NCI-H187 (cell line): ENCODE measurements at places on chromosomes 12 and 14.

DNA sequence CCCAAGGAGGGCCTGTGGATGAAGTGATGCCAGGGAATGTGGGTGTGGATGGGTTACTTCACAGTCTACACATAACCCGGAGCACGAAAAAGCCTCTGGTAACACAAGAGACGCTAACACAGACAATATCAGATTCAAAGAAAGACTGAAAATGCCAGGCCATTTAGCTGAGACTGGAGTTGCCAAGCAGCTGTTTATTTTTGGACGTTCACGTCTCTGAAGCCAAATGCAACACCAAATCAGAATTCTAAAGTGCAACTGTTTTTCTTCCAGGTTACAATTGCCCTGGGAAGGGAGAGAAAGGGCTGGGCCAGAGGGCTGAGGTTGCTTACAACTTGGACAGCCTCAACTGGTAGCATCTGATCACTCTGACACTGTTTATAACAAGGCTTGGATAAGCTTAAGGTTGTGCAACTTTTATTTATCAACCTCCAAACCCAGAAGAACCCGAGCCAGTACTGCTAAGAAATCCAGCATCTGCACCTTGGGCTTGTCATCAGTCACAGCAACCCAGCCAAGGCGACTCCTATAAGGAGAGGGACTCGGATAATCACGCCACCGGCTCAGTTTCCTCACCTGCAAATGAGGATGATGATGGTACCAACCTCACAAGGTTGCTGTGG is 24.8 kb downstream of the NUAK1 start:
- no peak for DNase-seq

- DNase-seq, result no peak
Measured at GRCh38 chr14:88468406-88468805, 82.9 kb downstream of the SPATA7 start.

DNA sequence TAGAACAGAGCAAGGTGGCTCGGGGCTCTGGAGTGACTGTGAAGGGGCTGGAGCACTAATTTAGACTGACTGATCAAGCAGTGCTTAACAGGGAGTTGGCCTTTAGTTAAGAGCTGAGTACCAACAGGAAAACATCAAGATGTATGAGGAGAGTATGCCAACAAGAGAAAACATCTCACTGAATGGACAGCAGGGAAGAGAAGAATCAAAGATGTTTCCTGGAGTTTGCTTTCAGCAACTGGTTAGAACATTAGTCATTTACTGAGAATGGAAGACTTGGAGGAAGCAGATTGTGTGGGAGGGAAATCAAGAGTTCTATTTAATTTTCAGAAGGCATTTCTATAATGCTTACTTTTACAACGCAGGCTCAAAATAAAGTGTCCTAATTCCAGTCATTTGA is 259.3 kb downstream of the ADAMTS20 start:
- no peak for DNase-seq

GRCh38 chr14:74980731-74981461 is 21.8 kb upstream of the EIF2B2 start:
- DNase-seq, result no peak

GRCh38 chr14:102096569-102097188 is 9.8 kb upstream of the HSP90AA1 start:
- peak; percentile 80 for DNase-seq

- DNase-seq, result no peak
Measured at GRCh38 chr14:63045234-63045611, at the start of gene KCNH5. KCNH5 (minus strand) TSS chr14:63045458; CDS start chr14:63045186, 272 bp downstream.

DNA sequence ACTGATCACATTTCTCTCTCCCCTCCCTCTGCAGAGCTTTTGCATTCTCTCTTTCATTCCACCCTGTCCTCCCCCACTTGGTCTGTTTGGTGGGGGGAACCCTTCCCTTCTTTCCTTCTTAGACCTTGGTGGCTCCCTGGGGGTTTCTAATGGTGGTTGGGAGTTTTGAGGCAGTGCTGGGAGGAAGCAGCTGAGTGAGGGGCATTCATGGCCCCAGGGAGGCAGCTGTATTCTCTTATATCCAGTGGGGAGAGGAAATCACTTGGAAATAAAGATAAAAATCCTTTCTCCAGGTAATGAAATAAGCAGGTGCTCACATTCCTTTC is 13.3 kb downstream of the NGDN start:
- no peak for DNase-seq

- DNase-seq, result no peak
Measured at GRCh38 chr12:69884386-69884785, 59.4 kb downstream of the MYRFL start.
